SJSA1 (cell line): ENCODE measurements at places on chromosomes 7 and 10. TPM values are rescaled to one million over a fixed set of nuclear protein-coding genes. Genes with fewer than 3 reads are reported as not detected.

SLC13A4 gene
- not detected in 2 replicates for total RNA-seq

LBX1 gene
- not detected in 2 replicates for total RNA-seq

DNA sequence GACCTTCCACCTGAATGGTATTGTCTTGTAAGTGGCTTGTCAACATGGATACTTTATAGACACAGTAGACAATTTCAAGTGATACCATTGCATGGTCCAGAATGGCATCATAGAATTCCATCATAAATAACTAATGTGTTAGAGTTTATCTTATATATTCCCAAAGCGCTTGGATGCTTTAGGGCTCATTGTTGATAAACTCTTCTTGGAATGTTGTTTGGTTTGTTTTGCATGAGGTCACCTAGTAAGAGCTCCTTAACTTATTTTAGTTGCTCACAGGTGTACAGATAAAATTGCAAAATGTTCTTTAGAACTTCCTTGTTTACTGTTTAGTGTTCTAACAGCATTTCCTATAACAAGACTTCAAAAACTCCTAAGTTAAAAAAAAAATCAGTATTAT lies 36.8 kb downstream of the SRI start:
- no peaks in the 10 kb centered on the region for H3K4me1 ChIP-seq
- 0 out of 2 replicates have a peak, but pooled peaks cover 2% of the 10 kb centered on the region for H3K27me3 ChIP-seq
- no peak for DNase-seq
- no peak overlapping the region for H3K27ac ChIP-seq
- no peak overlapping the region for H3K4me3 ChIP-seq

DNA sequence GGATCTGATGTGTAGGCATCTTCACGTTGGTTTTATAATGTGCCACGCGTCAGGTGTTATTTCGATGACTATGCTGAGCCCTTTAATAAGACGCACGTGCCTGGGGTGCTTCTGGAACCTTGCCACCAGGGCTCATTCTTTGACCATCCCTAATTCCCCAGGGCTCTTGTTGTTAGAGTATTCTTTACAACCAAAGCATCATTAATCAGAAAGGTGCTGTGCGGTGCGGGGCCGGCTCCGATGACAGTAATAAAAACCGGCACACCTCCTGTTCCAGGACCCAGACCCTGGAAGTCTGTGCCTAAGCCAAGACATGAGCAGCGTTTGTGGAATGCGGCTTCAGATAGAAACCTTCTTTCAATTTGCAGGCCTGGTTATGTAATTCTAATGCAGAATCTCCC lies 58.4 kb downstream of the MGMT start:
- no peaks in the 10 kb centered on the region for H3K36me3 ChIP-seq
- no peak overlapping the region for H3K4me3 ChIP-seq
- no peak for DNase-seq

DNA sequence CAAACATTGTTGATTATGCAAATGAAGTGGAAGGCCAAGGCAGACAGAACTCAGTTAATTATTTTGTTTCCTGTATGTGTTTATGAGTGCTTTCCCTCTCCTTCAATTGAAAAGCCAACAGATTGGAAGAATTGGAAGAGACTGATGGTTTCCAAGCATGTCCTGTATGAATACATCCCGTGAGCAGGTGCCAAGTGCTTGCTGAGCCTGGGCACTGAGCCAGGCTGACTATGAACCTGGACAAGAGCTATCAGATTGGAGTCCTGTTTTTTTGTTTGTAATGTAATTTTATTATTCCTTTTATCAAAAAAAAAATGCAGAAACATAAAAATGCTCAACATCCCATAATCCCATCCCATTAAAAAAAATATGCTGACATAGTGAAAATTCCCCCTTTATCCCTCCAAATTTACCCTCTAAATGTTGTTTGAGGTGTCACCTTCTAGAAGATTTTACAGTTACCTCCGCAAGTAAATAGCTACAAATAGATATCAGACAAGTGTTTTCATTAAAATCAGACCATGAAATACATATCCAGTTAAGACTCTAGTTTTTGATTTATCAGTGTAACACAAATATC lies 449.5 kb downstream of the GRID1 start:
- no peaks in the 10 kb centered on the region for H3K36me3 ChIP-seq
- no peak overlapping the region for H3K27ac ChIP-seq
- H3K4me3 ChIP-seq = no peak overlapping the region
- H3K27me3 ChIP-seq = no peaks in the 10 kb centered on the region

GRCh38 chr7:17069146-17069545 lies 187.4 kb upstream of the AGR3 start:
- no peak overlapping the region for H3K27ac ChIP-seq
- H3K4me3 ChIP-seq = no peak overlapping the region
- no peaks in the 10 kb centered on the region for H3K4me1 ChIP-seq
- H3K27me3 ChIP-seq = no peaks in the 10 kb centered on the region
- H3K36me3 ChIP-seq = no peaks in the 10 kb centered on the region

GRCh38 chr10:43282881-43283280 lies 16.0 kb upstream of the RASGEF1A start:
- 0 out of 2 replicates have a peak, but pooled peaks cover 2% of the 10 kb centered on the region for H3K27me3 ChIP-seq
- H3K4me3 ChIP-seq = no peak overlapping the region
- no peaks in the 10 kb centered on the region for H3K36me3 ChIP-seq
- no peak for DNase-seq
- peaks cover 3% of the 10 kb centered on the region; the same call in 1 of the 2 replicates for H3K4me1 ChIP-seq
- no peak overlapping the region for H3K27ac ChIP-seq

GRCh38 chr10:117502421-117503243 lies 39.9 kb upstream of the EMX2 start:
- DNase-seq = no peak
- no peak overlapping the region for H3K27ac ChIP-seq
- H3K4me3 ChIP-seq = no peak overlapping the region
- H3K4me1 ChIP-seq = no peaks in the 10 kb centered on the region

GRCh38 chr10:63670291-63670898 lies 149.2 kb downstream of the REEP3 start:
- H3K4me3 ChIP-seq = no peak overlapping the region
- H3K36me3 ChIP-seq = no peaks in the 10 kb centered on the region
- H3K27ac ChIP-seq = no peak overlapping the region
- H3K4me1 ChIP-seq = peaks cover 21% of the 10 kb centered on the region
- no peak for DNase-seq
